ENCODE measurements at places on chromosomes 4 and X.

GRCh38 chrX:21691512-21692018, 33.4 kb upstream of the KLHL34 start:
- DNase-seq, result no peak

GRCh38 chrX:53047228-53047627, 1.4 kb upstream of the GPR173 start:
- DNase-seq, result no peak

GRCh38 chr4:147950841-147951240, 219.0 kb downstream of the ARHGAP10 start:
- no peak for DNase-seq

- no peak for DNase-seq
Observed at GRCh38 chr4:157280673-157281072, 60.1 kb downstream of the GRIA2 start.

DNA sequence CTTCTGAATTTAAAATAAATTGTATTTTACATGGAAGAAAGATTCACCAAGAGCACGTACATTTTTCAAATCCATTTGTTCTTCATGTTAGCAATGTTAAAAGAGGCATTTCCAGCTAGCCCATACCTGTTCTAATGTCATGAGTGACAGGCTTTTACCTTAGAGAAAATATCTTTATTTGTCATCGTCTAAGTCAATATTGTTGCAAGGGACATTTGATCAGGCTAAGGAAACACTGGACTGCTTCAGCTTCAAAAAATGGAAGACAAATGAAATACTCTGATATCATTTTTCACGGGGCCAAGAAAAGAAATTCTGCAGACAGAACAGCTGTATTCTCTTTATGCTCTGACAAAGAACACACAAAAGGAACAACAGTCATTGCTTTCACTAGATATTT, 207.7 kb downstream of the RCHY1 start:
- no peak for DNase-seq

- no peak for DNase-seq
Observed at GRCh38 chrX:14309431-14309830, 219.9 kb upstream of the GLRA2 start.

DNA sequence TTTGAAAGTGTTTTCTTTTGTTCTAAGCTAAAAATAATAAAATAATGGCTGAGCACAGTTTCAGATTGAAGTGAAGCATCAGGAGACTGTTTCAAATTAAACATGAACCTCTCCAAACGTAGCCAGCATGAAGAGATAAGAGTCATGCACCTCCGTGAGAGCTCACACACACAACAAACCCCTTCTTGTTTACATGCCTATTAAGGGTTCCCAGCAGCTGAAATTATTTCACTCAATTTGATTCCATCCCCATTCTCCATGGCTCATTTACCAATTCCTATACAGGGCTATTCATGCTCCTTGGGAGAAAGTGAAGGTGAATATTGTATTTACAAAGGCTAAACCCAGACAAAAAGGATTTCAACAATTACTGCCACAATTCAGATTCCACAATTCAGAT, 954.1 kb upstream of the INTU start:
- no peak for DNase-seq

DNA sequence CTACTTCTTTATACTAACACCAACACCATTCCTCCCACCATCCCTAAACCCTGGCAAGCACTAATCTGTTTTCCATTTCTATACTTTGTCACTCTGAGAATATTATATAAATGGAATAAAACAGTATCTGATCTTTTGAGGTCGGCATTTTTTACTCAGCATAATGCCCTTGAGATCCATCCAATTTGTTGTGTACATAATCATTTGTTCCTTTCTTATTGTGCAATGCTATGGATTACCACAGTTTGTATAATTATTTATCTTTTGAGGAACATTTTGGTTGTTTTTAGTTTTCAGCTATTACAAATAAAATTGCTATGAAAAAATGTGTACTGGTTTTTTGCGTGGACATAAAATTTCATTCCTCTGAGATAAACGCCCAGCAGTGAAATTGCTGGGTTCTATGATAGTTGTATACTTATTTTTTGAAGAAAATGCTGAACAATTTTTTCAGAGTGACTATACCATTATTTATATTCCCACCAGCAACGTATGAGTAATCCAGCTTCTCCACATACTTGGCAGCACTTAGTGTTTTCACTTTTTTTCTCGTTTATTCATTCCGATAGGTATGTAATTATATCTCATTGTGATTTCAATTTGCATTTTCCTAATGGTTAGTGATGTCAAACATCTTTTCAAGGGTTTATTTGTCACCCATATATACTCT, 154.3 kb upstream of the DCAF8L1 start:
- DNase-seq, result no peak

- DNase-seq, result no peak
Observed at GRCh38 chr4:88006956-88007303, 505 bp upstream of the PKD2 start.

GRCh38 chrX:106921637-106922036, 1.4 kb downstream of the CLDN2 start:
- no peak for DNase-seq

- DNase-seq, result no peak
Observed at GRCh38 chr4:102871772-102872171, 3.0 kb downstream of the CISD2 start.

DNA sequence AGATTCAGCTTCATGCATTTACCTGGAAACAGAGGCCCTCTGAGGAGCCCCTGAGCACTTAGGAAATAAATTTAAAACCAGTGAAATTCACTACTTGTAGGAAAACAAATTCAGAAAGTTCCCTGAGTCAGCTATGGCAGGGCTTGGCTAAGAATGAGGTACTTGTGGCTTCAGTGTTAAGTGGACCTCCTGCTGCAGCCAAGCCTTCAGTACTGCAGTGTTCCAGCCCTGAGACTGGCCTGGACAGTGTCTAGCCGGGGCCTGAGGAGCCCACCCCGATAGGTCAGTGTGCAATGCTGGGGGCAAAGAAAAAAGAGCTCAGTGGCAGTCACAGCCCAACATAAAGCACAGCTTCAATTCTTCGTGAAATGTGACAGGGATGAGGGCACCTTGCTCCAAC, 41.9 kb downstream of the F11 start:
- DNase-seq, result no peak

DNA sequence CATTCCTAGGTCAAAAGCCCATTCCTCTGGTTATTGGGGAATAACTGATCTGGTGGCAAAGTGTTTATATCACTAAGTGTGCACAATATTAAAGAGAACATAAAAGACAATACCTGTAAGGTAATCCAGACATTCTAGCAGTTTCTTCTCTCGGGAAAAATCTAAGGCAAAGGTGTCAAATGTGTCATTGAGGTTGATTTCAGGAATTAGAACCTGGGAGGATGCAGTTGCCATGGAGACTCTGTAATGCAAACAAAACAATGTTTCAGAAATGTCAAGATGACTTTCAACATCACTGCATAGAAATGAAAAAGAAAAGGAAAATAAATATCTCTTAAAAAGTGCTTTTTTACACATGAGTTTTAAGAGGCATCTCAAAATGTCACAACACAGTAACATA, 145.9 kb downstream of the MID1 start:
- no peak for DNase-seq

GRCh38 chr4:18025288-18025687, 3.7 kb upstream of the LCORL start:
- DNase-seq, result no peak

GRCh38 chr4:84496706-84497503, 2.2 kb downstream of the NKX6-1 start:
- no peak for DNase-seq

- no peak for DNase-seq
Observed at GRCh38 chr4:1393866-1394265, 12.4 kb downstream of the NKX1-1 start.

- DNase-seq, result no peak
Observed at GRCh38 chrX:43002526-43003203, 224.7 kb upstream of the PPP1R2C start.

DNA sequence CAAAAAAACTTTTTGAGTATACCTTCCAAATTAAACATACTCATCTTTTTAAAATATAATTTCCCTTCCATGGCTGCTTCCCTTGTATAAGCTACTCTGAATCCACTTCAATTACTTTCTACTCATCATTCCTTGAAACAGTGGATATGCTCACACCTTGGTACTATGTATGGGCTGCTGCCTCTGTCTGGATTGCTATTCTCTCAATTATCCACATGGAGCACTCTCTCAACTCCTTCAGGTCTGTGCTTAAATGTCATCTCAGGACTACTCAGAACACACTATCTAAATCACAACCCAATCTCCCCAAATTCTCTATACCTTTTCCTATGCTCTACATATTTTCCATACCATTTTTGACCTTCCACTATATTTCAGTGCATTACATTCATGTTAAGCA, 898.9 kb upstream of the EPHA5 start:
- no peak for DNase-seq

- no peak for DNase-seq
Observed at GRCh38 chrX:16826207-16826606, 39.9 kb downstream of the TXLNG start.

DNA sequence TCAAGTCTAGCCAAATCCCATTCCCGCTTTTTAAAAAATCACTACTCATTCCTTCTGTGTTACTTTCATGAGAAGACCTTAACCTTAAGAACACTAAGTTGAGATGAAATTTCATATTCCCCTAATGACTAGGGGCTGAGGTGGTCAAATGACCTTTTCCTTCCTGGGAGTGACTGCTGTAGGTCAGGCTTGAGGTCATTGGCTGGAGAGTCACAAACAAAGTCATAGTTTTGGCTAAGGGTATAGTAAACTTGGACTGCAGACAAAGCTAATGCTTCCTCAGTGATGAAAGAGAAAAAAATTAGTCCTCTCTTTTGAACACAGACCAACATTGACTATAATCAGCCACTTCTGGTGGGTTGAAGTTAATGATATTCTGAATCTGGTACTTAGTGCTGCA, 16.0 kb upstream of the FGF2 start:
- DNase-seq, result no peak

DNA sequence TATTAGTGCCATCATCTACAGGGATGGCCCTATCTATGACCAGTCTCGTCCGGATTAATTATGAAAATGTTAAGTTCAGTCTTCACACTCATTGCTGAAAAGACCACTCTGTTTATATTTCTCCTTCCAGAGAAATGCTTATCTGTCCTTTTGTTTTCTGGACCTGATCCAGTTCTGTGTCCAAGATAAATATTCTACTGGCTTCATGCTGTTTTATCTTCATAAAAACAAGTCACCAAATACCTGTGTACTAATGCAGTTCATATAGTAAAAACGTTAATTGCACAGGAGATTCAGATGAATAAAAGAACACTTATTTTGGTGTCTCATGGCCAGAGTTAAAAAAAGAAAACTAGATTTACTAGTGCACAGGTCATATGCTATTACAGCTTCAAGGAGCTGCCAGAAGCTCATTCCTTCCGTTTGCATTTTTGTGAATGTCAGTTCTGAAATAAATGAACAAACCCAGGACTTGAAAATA, 17.3 kb downstream of the FNIP2 start:
- DNase-seq, result no peak

- no peak for DNase-seq
Observed at GRCh38 chrX:2965965-2966364, 36.8 kb upstream of the ARSD start.

DNA sequence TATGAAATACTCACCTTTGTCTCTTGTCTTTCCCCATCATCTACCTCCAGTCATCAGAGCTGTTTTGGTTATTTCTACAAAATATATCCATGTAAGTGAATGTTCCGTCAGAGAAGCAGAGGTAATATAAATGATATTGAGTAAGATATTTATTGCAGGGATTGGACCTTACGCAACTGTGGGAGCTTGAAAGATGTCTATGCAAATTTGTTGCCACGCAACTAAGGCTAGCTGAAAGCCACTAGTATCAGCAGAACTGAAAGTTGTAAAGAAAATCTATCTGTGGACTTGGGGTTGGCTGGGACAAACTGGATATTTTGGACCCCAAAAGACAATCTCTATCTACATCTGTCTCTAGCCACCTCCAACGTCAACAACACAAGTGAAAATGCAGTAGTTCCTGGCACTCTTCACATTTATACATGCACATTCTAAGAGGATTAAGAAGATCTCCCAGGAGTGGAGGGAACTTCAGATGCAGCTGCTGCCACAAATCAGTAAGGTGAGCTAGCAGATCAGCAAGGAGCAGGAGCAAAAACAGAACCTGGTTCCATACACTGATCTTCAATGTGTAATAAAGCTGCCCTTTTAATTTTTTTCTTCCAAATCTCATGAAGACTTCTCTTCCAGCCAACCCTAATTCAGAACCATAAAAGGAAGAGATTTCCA, 8.5 kb upstream of the CCSER1 start:
- no peak for DNase-seq

DNA sequence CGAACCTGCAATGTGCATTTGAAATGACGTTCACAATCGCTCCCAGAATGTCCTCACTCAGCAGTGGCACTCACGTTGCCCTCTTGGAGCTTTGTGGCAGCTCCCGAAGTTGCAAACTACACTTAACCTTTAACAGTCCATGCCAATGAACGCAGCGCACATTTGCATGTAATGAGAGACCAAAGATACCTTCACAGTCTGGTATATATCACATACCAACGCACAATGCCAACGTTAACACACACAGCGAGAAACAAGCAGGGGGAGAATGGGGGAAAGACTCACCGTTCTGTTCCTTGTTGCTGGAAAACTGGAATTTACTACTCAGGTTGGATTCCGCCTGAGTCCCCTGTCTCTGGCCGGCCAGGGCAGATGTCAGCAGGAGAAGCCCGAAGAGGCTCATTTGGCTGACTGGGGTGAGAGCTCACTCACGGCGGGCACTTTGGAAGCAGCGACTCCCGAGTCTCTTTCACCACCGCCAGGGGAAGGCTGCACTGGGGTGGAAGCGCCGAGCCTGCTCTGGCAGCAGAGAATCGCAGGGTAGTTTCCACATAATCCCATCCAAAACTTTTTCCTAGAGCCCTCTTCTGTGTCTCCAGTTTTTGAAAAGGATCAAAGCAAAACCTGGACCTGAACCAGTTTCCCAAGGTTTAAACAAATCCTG, 966 bp downstream of the PDGFC start:
- no peak for DNase-seq

DNA sequence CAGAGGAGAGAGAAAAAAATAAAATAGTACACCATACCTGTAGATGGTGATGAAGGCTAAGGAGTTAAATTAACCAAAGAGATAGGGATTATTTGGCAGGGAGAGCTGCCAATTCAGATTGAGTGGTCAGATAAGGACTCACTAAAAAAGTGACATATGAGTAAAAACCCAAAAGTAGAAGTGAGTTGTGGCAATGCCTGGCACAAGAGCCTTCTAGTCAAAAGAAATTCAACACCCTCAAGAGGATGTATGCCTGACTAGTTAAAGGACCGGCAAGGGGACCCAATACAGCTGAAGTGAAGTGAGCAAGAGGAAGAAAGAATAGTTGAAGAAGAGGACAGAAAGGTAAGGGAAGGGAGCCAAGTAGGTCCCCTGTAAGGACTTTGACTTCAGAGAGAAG, 34.9 kb downstream of the ELF2 start:
- no peak for DNase-seq

Measured in stimulated activated CD8-positive, alpha-beta memory T cell treated with anti-CD3 and anti-CD28 coated beads, Interleukin-2, amount 100 ng/mL, for 48 hours (primary cell).